ENCODE measurements at places on chromosomes 6 and 20.

DNA sequence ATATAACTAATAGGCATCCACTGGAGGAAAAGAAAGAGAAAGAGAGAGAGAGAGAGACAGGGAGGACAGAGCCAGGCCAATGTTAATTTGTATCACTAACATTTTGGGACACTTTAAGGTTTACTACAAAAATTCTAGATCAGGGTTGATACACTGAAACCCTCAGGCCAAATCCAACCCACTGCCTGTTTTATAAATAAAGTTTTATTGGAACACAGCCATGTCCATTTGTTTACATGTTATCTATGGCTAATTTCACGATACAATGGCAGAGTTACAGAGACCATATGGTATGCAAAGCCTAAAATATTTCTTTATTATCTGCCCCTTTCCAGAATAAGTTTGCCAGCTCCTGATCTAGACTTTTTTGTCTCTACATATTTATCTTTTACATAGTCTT, 263.9 kb downstream of the ZNF217 start:
- DNase-seq: no peak

- no peak for DNase-seq
Observed at GRCh38 chr6:32613475-32613874, 23.7 kb upstream of the HLA-DQA1 start.

GRCh38 chr6:158207422-158207788, 39.3 kb downstream of the GTF2H5 start:
- DNase-seq: no peak

DNA sequence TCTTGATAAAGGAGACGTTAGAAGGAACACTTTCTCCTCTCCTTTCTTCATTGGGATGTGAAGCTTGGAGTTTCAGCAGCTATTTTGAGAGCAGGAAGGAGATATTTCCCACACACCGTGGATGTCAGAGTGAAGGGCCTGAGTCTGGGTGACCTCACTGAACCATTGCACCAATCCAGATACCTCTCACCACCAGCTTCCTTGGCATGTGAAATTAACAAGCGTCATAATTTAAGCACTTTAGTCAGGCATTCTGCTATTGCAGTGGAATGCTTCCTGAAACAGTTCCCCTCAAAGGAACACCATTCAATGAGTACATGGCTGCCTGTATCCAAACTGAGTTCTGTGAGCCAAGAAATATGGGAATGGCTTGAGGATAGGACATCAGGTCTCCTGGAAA, 83.7 kb downstream of the CHMP4B start:
- no peak for DNase-seq

DNA sequence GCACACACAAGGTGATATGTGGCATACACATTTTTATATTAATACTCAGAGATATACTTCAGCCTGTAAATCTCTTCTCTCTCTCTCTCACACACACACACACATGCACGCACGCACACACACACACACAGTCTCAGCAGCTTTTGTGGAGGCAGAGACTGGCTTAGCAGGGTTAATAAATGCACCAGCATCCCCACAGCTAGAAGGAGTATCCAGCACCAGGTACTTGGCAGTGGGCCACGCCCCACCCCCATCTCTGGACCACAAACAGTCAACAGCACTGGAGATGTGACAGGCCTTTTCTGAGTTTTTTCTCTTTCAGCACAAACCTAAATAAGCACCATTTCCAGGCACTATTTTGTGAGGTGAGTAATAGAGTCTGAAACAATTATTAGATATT, 47.3 kb upstream of the LRFN2 start:
- no peak for DNase-seq

GRCh38 chr6:31587791-31588777, 2.0 kb downstream of the LST1 start:
- DNase-seq: peak; percentile 36

- DNase-seq: peak; percentile 55
Observed at GRCh38 chr6:408599-409102, 17.1 kb downstream of the IRF4 start.

GRCh38 chr20:5504061-5504739, 187.4 kb upstream of the PROKR2 start:
- DNase-seq: peak; percentile 47

GRCh38 chr6:14676977-14677781, 559.6 kb downstream of the CD83 start:
- no peak for DNase-seq

GRCh38 chr6:132526461-132526860, 11.6 kb upstream of the TAAR9 start:
- DNase-seq: no peak

DNA sequence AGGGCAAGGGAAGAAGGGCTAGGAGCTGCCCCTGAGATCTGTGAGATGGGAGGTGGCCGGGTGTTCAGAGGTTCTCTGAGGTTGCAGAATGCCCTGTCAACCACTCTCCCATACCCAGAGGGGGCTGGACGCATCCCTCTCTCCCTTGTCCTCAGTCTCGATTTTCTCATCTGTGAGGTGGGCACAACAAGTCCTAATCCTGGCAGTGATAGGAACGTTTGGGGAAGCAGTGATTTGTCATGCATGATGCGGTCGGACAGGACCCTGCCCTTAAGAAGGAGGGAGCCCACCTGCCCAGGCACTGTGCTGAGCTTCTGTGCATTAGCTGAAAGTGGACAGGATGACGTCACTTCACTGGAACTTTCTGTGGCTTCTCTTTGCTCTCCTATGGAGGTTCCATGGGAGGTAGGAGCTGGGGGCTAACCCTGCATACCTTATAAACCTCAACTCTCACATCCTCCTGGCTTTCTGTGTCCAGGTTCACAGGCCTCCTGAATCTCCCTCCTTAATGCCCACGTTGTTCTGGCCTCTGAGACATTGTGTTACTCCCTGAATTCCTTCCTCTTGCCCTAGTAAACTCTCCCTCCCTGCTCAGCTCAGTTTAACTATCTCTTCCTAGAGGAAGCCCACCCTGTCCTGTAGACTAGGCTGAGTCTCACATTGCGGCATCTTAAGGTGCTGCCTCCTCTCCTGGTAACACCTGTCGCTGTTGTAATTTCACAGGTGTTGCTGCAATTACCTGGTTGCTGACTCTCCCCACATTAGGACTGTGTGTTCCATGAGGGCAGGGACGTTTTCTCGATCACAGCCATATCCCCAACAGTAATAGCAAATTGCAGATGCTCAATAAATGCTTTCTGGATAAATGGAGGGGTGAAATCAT, 30.1 kb upstream of the CSNK2A1 start:
- no peak for DNase-seq

DNA sequence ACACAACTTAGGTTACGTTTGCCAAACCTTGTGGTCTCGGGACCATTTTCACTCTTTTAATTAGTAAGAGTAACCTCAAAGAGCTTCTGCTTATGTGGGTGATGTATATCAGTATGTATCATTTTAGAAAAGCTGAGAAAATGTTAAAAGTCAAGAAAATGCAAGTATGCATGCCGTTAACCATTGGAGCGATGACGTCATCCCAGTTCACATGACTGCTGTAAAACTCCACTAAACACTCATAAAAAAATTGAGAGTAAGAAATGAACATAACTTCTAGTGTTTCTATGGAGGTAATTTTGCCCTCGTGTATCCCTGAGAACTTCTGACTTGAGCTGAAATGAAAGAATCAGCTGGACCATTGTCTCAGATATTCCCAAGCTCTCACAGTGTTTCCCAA, 250.0 kb upstream of the CDH4 start:
- DNase-seq: no peak

GRCh38 chr20:49814057-49814694, 1.5 kb downstream of the SLC9A8 start:
- peak; percentile 38 for DNase-seq

GRCh38 chr6:159107451-159108260, 61.5 kb upstream of the FNDC1 start:
- no peak for DNase-seq

DNA sequence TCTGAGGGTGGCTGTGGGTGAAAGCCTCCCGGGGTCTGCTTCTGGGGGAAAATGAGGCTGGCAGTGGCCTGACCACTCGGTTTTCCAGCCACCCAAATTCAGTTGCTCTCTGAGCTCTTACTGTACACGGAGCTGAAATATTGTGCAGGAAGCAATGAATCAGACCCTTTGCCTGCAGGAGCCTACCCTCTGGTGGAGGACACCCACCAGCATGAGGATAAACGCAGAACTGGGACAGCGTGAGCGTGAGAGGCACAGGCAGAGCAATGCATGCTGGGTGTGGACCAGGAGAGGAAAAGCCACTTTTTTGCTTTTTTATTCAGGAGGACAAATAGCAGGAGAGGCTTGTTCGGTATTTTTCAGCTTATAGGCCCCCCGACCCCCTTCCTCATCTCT, 298.0 kb downstream of the QKI start:
- DNase-seq: no peak

- no peak for DNase-seq
Observed at GRCh38 chr6:30202366-30202765, 10.8 kb downstream of the TRIM26 start.

DNA sequence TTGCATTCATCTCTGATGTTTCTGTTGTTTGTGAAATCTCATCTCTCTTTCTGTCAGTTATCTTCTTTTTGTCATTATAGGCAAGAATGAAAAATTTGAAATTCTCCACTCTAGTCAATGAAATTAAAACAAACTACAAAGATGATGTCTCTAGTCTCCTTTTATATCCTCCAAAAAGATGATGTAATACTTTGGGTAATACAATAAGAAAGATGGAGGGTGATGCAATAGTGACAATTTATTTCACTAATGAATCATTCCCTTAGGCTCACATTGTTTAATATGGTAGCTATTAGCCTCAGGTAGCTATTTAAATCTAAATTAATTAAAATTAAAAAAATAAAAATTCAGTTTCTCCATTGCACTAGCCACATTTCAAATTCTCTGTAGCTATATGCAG, 145.4 kb downstream of the UST start:
- DNase-seq: no peak

DNA sequence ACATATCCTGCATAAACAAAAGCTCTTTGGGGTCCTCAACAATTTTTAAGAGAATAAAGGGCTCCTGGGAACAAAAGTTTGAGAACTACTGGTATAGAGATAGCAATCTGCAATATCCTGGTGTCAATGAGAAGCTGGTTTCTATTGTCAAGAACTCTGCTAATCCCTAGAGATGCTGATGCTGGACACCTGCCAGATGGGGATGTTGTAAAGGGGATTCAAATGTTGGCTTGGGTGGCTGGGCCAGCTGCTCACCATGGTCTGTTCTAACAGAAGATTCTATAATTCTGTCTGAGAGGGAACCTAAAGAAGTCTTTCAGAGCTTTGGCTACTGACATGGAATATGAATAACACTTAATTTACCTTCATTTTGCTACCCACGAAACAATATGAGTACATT, 137.8 kb downstream of the BTBD9 start:
- DNase-seq: no peak

DNA sequence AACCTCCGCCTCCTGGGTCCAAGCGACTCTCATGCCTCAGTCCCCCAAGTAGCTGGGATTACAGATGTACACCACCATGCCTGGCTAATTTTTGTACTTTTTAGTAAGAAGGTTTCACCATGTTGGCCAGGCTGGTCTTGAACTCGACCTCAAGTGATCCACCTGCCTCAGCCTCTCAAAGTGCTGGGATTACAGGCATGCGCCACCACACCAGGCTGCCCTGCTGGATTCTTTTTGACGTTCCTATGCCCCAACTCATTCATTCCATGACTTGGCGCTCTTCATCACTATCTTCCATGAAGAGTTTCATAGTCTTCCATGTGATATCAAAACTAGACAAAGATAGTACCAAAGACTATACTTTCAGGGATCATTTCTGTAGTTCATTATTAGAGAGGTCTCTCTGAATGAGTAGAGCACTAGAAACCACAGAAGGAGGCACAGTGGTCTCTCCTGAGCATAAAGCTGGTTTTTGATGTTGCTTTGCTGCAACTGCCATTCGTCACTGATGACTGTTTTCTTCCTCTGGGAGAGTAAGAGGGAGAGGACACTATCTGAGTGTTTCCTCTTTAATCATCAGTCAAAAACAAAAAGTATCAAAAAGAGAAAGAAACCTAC, 23.5 kb downstream of the DNAAF9 start:
- DNase-seq: no peak

- DNase-seq: no peak
Observed at GRCh38 chr6:56594699-56595098, 48.0 kb downstream of the DST start.

GRCh38 chr6:24606200-24606930, 39.6 kb downstream of the KIAA0319 start:
- DNase-seq: no peak

- DNase-seq: no peak
Observed at GRCh38 chr6:151400473-151400872, 9.1 kb upstream of the ZBTB2 start.

DNA sequence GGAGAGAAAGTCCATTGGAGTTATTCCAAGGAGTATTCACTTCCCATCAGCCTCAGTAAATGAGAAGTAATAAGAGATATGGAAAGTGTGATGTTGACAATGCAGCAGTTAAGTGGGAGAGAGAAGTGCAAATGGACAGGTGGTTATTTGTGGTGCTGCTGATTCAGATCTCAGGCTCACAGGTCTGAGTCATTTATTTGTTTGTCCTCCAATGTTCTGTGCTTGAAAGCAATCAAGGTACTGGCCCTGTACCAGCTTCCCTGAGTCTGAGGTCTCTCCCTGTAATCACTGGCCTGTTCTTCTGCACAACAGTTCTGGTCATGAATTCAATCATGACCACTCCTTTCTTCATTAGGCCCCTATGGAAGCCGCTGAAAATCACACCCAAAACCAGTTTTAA, 827.7 kb downstream of the MAFB start:
- no peak for DNase-seq

- no peak for DNase-seq
Observed at GRCh38 chr6:75382634-75382900, 98.0 kb upstream of the TMEM30A start.

GRCh38 chr6:21157186-21157929, 436.2 kb upstream of the SOX4 start:
- no peak for DNase-seq

DNA sequence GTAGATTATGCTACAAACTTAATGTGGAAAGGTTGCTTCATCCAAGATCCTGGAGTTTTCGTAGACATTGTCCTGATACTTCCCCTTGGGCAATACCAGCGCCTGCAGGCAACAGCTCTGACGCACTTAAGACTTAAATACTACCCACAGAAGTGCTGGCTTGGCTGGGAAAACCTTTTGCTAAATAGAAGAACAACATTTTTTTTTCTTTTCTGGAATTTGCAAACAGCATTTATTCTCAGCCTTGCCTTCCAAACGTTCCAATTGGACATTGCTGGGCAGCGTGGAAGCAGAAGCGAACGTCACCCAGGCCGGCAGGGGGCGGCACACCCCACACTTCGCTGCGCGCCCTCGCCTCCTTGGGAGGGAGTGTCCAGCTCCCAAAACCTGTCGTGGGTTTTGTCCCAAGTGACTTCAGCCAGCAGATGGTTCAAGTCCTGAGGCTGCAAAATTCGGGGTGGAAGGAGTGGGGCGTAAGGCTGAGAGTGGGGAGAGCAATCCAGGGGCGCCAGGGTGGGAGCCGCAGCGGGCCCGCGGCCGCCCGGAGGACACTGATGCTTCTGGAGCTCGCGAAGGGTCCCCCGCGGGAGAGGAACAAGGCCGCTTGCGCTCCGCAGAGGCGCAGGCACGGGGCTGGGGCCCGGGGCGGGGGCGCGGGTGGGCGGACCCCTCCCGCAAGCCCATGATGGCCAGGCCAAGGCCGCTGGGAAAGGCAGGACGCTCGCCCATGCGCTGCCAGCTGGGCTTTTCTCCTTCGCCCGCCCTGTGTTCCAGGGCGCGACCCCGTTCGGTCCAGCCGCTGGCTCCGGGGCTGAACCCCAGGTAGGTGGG, 60.8 kb upstream of the MAP3K4 start:
- DNase-seq: peak; percentile 63

- DNase-seq: no peak
Observed at GRCh38 chr6:23483896-23484295, 642.1 kb upstream of the NRSN1 start.

- peak; percentile 82 for DNase-seq
Observed at GRCh38 chr6:158818581-158819212, 471 bp downstream of the EZR start.

GRCh38 chr6:2765896-2766766, 938 bp downstream of the WRNIP1 start:
- DNase-seq: peak; percentile 67

Data from NB4 (cell line).